Motor neuron (in vitro differentiated cells): ENCODE measurements at places on chromosomes 2 and 18.

DNA sequence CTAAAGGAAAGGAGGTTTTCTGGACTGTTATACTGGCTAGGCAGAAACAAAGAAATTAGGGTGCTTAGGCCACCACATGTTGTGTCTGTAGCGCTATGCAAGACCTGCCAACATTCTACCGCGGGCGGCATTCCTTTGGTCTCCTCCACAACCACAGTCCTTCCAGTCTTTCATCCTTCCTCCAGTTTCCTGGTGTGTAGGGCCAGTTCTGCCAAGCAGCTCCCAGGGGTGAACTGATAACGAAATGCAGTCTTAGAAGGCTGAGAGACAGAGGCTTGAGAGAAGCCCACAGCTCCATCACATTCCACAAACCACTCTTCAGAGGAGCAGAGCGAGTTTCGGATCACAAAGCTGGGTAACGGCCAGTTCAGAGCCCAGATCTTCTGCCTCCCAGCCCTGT, 19.5 kb upstream of the CXXC1 start:
- ATAC-seq, result no peak

- no peak for ATAC-seq
These were observed 28.7 kb downstream of the ELP2 start for GRCh38 chr18:36158266-36158867.

- ATAC-seq, result no peak
These were observed 105.3 kb downstream of the UBE2E3 start for GRCh38 chr2:181085734-181086133.

DNA sequence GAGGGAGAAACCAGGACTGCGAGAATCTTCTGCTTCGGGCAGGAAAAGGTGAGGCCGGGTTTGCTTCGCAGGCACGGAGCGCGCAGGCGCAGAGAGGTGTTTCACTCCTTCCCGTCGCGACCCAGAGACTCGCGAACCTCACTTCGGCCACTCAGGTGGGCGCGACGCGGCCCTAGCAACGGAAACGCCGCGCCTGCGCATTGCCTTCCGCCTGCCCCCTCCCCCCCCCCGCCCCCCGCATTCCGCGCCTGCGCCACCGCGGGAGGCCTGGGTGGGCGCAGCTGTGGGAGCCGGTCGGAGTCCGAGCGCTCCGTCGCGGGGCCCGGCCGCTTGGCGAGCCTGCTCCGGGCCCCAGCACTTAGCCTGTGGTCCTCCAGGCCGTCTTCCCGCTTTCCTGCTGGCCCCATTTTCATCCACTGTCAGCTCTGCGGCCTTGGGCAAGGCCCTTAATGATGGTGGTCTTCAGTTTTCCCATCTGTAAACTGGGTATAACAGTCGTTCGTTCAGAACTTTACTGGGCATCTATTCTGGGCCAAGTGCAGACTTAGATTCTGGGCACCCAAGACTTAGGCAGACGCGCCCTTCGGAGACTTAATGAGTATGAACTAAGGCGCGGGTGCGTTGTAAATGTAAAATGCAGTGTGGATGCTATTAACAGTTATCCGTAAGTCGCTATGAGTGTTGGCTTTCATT, 62.1 kb upstream of the ACKR3 start:
- ATAC-seq, result peak; percentile 33

DNA sequence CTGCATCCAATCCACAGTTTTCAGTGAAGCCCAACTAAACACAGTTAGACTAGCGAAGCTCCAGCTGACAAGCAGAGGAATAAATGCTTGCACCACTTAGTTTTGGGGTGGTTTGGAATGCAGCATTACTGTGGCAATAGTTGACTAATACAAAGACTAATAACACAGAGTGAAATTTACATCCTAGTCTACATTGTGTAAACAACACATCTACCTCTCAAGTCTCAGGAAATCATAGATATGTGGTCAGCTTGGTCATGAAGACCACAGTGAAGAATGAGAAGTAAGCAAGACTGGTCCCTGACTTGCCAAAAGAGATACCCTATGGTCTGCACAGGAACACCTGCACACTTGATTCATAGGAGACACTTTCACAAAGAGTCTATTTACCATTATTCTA, 155.1 kb upstream of the TANK start:
- ATAC-seq, result no peak

DNA sequence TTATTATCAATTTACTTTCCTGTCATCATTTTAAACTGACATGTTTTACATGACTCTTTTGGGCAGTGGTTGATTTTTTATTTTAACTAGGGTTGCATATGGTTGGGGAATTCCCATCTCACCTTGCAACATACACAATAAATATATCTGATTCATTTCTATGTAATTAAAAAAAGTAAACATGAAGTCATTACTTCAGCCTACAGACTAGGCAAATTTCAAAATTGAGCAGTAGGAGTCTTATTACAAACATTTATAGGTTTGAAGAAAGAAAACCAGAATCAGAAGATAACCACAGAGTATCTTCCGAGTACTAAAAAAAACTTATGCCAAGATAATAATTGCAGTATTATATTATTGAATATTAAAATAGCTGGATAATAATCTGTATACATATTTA, 377.0 kb upstream of the VRK2 start:
- ATAC-seq, result no peak

DNA sequence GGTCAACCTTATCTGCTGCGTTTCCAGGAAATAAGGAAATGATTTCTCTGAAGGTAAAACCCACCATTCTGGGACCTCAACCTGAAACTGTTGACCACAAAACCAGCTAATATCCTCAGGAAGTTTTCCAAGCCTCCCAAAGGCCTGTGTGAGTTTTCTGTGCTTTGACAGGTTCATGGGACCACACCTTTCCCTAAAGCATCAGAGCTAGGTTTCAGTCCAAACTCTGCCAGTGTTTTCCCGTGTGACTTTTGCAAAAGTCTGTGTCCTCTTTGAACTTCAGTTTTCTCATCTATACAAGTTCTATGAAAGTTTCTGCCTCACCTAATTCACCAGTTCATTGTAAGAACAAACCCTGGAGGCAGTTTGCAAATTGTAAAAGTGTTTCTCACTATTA, 39.8 kb downstream of the VSNL1 start:
- ATAC-seq, result no peak

GRCh38 chr2:39216346-39217191, 27.2 kb downstream of the CDKL4 start:
- ATAC-seq, result no peak

- ATAC-seq, result no peak
These were observed 32.7 kb downstream of the RHBDD1 start for GRCh38 chr2:226868331-226869162.

DNA sequence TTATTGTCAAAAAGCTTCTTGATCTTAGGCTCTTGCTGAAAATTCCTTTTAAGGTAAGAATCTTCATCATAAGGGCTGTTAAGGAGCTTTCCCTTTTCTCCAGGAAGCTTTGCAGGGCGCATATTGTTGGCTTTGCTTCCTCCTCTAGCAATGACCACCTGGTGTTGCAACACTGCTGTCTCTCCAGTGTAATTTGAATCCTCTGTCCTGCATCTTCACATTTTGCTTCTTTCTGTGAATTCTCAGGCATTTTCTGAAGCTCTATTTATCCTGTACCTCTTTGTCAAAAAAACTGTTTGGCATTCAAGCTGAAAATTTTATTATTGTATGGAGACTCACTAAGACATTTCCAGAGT, 533.1 kb upstream of the CHAC2 start:
- no peak for ATAC-seq

GRCh38 chr2:162490052-162490717, 146.3 kb downstream of the GCA start:
- no peak for ATAC-seq

DNA sequence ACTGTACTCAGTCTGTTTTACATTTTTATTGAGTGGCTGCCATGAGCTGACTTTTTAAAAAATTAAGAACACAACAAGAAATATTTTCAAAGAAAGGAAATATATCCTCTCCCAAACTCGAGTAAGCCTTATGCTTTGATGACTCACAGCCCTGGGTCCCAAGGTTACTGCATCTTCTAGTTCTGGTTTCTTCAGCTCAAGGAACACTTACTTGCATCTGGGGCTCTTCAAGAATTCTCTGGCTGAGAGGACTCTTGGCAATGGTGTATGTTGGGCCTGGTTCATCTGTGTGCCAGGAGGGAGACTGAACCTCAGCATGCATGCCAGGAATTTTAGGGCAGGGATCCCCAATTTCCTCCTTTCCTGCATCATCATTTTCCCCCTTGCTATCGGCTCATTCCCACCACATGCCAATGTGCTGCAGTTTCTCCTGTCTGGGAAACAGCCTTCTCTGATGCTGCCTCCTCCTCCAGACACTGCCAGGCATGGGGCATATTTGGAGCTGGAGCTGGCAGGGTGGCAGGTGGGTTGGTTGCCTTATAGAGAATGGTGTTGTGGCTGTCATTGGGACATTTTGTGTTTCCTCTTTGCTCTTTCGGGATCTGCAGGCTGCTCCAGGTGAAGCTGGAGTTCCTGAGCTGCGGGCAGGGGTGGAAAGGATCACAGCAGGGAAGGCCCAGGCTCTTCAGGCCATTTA, 192.2 kb upstream of the HS6ST1 start:
- no peak for ATAC-seq

- peak; percentile 59 for ATAC-seq
These were observed at the start of gene IL1A for GRCh38 chr2:112784199-112785189. IL1A (minus strand) TSS chr2:112784493; CDS start chr2:112783770, 723 bp downstream.

DNA sequence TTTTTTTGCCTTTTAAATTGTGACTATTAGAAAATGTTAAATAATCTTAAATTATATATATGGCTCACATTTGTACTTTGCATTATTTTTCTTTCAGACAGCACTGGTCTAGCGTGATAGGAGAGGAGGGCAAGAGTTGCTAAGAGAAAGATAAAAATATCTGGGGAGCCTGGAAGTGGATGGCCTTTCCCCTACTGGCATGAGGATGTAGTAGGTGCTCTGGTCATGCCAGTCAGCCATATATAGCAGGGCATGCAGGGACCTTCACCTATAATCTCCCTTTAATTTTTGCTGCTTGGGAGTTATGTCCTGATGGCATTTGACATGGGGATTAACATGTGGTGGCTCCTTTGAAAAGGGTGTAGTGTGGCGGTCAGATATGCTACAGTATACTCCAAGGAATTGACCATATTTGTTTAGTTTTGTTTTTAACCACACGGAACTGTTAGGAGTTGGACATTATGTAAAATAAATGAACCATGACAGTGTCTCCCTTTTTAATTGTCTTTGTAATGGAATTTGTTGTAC, 144.7 kb downstream of the BABAM2 start:
- no peak for ATAC-seq

DNA sequence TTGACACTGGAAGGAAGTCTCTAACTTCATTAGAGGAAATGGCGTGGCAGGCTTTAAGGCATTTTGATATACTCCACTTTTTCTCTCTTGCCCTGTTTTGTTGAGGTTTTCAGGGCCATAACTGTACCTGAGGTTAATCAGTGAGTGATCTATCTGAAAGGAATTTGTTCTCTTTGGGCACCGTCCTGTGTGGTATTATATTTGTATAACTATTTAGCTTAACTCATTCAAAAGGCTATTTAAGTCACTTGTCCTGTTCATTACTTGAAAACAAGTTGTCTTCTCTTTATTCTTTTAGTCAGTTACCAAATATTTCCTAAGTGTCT, 180.4 kb downstream of the NEDD4L start:
- no peak for ATAC-seq

DNA sequence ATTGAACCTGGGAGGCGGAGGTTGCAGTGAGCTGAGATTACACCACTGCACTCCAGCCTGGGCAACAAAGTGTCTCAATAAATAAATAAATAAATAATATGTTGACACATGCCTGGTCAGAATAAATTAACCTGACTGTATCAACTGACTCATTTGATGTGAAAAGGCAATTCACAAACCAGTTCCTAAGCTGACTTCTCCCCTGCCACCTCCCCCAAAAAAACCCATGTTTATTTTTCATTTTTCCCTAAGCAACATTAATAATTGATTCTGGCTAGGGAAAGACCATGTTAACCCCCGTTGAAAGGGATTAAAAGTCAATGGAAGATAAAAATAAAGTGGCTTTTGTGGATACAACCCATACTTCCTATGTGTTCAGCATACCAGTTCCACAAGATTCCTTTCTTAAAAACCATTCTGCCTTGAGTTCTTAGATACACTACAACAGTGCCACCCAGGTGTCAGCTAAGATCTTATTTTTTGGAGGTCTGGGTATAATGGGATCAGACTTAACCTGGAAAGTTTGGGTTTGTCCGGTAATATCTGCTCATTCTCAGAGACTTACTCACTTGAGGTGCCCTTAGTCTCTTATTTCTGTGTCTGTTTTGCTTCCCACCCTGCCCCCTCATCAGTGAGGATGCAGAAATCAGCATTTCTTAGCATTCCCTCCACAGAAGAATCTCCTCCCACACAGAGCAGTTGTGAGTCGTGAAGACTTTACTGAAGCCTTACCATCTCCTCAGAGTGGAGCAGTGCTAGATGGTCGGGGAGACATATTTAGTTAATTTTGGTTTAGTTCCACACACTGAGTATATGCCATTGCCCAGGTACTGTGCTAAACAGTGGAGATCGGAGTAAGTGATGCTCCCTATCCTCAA, 10.1 kb upstream of the MCFD2 start:
- ATAC-seq, result no peak

GRCh38 chr2:144682248-144682647, 162.3 kb upstream of the ZEB2 start:
- no peak for ATAC-seq

DNA sequence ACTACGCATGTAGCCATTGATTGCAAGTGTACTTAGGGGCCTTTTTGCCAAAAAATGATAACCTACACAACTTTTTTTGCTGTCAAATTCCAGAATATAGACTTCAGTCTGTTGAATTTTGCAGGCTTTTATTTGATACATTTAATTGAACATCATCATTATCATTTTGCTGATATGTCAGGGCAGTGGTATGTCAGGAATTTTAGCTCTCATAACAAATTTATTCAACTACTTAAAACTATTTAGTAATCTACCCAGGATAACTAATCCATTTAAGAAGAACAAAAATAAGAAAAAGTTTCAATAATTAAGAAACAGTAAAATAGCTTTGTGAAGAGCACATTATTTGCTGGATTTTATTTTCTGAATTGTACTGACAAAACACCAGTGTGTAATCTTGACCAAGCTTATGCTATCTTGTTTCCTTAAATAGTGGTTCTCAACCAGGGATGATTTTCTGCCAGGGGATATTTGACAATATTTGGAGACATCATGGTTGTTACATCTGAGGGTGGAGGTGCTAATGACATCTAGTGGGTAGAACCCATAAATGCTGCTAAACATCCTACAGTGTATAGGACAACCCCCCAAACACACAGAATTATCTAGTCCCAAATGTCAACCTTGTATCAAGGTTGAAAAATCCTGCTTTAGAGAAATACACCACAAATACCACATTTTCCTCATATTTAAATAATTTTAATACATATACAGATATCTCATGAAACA, 12.1 kb upstream of the TTN start:
- ATAC-seq, result no peak

- ATAC-seq, result no peak
These were observed 33.5 kb downstream of the SOWAHC start for GRCh38 chr2:109647636-109648035.

GRCh38 chr18:3498698-3499471, 48.9 kb downstream of the TGIF1 start:
- peak; percentile 71 for ATAC-seq

GRCh38 chr2:201984800-201985525, 48.7 kb upstream of the FZD7 start:
- no peak for ATAC-seq

DNA sequence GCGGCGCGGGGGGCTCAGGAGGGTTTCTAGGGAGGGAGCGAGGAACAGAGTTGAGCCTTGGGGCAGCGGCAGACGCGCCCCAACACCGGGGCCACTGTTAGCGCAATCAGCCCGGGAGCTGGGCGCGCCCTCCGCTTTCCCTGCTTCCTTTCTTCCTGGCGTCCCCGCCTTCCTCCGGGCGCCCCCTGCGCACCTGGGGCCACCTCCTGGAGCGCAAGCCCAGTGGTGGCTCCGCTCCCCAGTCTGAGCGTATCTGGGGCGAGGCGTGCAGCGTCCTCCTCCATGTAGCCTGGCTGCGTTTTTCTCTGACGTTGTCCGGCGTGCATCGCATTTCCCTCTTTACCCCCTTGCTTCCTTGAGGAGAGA, 5.2 kb downstream of the PROC start:
- peak; percentile 46 for ATAC-seq
